ENCODE measurements at places on chromosomes 5 and 9. TPM values are rescaled to one million over a fixed set of nuclear protein-coding genes. Genes with fewer than 3 reads are reported as not detected.

CTSV gene
- 16.3 TPM for total RNA-seq

NR4A3 gene
- total RNA-seq = 1.6 TPM

NUTM2F gene
- not detected for total RNA-seq

SLC36A2 gene
- total RNA-seq = not detected

EDIL3 gene
- 0.14 TPM for total RNA-seq

BAAT gene
- total RNA-seq = 0.56 TPM

CHSY3 gene
- total RNA-seq = 0.36 TPM

C9orf50 gene
- not detected for total RNA-seq

Data from A549 treated with dexamethasone at 1 μM for 4 hours (cell line).